Fibroblast of lung (primary cell): ENCODE measurements at places on chromosomes 13 and 19. TPM values are rescaled to one million over a fixed set of nuclear protein-coding genes. Genes with fewer than 3 reads are reported as not detected.

The MAP3K10 gene
- total RNA-seq: 7.2 and 7.4 TPM in 2 replicates

DNA sequence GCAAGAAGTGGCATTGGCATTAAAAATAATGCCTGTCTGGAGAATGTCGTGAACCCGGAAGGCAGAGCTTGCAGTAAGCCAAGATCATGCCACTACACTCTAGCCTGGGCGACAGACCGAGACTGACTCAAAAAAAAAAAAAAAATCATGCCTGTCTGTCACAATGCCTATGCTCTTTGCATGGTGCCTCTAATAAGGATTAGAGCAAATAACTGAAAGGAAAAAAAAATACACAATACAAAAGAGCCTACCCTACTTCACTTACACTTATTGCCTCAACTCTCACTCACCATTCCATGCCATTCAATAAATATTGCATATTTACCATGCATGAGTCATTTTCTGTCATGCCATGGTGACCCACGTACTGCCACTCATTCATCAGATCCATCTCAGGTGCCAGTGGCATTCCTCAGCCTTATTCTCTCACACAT is 49.1 kb downstream of the TBC1D4 start:
- DNase-seq: no peak

- DNase-seq: peak; percentile 90
Observed at GRCh38 chr13:98972627-98973026, 5.2 kb downstream of the DOCK9 start.

DNA sequence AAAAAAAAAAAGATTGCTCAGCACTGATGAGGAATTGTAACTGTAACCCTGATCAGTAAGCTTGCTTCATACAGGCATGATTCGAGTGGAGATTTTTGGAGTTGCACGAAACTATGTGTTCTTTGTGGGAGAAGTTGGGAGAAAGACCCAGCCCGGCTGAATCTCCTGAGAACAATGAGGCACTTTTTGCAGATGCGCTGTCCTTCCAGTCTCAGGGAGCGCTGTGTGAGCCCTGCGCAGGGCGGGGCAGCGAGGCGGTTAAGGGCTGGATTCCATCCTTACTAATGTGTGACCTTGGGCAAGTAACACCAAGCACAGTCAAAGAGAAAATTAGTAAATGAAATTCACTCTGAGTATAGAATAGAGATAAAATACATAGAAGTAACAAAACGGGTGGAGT is 76.9 kb downstream of the SIPA1L3 start:
- DNase-seq: peak; percentile 53

The NBEA gene
- total RNA-seq: 5.6 and 7.8 TPM in 2 replicates

- DNase-seq: peak; percentile 12
Observed at GRCh38 chr19:8004723-8005513, 523 bp downstream of the ELAVL1 start.

The LSR gene
- 0.26 and 0.33 TPM in 2 replicates for total RNA-seq

The SYDE1 gene
- total RNA-seq: 17.5 and 21.0 TPM in 2 replicates

- DNase-seq: no peak
Observed at GRCh38 chr19:17448131-17448967, at the start of gene TMEM221. Gene TMEM221, minus strand, starts transcription at chr19:17448668. Its CDS starts 206 bp downstream, at chr19:17448462.

The FGF22 gene
- total RNA-seq: under 0.01 TPM in 1 of 2 replicates, not detected in the other

DNA sequence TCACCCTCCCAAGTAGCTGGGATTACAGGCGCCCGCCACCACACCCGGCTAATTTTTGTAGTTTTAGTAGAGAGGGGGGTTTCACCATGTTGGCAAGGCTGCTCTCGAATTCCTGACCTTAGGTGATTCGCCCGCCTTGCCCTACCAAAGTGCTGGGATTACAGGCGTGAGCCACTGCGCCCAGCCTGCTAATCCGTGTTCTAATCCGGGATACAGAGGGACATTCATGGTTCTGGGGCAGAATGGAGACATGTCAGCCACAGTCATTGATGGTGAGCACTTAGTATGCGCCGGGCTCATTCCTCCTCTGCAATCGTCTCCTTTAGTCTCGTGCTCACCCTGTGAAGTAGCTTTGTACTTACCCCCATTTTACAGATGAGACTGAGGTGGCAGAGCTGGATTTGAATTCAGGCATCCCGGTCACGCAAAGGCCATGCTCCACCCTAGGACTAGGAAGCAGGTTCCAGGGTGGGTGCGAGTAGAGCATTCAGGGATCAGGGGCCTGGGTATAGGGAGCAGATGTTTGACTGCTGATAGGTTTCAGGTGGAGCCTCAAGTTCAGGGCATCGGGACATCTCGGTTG is 8.2 kb downstream of the RRAS start:
- no peak for DNase-seq

GRCh38 chr19:43639519-43640423 is at the start of gene CADM4:
Gene CADM4, minus strand, starts transcription at chr19:43639850. Its CDS starts 60 bp downstream, at chr19:43639790.
- DNase-seq: no peak

DNA sequence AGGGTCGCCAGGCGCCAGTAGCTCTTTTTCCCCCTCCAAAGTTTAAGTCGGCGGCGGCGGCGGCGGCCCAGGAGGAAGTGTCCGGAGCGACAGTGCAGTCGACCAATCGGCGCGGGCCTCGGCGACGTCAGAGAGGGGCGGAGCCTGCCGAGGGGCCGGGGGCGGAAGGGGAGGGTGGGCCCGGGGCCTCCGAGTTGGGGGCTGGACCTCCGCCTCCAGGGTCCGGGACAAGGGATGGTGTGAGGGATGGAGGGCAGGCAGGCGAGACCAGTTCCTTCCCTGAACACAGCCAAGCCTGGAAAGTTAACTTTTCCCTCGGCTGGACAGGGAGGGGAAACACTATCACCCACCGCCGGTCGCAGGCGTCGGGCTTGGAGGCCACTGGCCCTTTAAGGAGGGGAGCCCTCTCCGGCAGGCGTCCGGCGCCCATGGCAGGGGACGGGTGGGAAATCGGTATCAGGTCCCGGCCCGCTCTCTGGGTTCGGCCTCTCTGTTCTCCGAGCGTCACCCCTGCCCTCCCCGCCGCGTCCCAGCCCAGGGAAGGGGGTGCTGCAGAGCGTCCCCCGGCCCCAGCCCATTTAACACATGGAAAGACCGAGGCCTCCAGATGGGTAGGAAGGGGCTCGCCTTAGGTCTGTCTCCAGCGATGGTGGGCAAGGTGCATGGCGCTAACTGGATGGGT is at the start of gene PRKD2:
Gene PRKD2 (minus strand): TSS at position 81 of the 682 bp plus-strand sequence. CDS start 744 bp downstream, outside the sequence.
- DNase-seq: peak; percentile 79

DNA sequence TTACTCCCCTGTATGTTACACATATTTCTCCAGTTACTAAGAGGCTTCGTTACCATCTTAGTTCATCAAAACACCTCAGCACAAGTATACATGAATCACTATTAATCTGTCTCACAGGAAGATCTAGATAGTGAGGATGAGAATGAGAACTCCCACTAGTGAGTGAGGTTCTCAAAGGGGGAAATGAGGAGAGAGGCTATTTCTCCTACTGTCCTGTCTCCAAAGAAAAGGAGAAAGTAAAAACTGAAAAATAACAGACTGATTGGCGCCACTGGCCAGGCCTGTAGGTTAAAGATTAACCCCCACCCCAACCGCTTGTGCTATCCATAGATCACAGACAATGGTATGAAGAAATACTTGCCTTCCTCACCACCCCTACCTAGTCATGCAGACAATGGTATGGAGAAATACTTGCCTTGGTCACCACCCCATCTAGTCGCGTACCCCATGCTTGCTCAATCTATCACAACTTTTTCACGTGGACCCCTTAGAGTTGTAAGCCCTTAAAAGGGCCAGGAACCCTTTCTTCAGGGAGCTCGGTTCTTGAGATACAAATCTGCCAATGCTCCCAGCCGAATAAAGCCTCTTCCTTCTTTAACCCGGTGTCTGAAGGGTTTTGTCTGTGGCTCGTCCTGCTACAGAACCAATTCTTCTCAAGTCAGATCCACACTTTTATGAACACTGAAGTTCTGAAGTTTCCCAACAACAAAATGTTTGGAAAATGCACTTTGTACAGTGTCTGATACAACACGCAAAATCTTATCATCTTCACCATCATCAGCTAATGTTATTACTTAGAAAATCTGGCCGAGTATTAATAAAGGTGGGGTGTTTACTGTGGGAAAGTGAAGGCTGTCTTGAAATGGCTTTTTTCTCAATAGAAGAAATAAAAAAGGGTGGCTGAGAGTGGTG is 598.1 kb downstream of the UQCRFS1 start:
- no peak for DNase-seq

GRCh38 chr19:10858204-10858828 is 10.1 kb downstream of the C19orf38 start:
- DNase-seq: no peak

DNA sequence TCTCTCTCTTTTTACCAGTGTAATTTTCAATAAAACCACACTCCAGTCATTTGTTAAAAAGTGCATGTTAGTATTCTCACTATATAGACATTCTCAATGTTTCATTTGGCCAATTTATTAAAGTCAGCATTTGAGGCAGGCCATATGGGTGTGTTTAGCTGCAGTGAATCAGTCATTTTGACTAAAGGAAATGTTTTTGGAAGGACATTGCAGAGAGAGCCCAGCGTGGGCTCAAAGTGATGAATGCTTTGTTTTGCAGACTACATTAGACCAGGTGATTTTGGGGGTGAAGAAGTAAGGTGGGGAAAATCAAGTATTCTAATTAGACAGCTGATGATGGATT is 116.7 kb downstream of the POSTN start:
- DNase-seq: no peak

DNA sequence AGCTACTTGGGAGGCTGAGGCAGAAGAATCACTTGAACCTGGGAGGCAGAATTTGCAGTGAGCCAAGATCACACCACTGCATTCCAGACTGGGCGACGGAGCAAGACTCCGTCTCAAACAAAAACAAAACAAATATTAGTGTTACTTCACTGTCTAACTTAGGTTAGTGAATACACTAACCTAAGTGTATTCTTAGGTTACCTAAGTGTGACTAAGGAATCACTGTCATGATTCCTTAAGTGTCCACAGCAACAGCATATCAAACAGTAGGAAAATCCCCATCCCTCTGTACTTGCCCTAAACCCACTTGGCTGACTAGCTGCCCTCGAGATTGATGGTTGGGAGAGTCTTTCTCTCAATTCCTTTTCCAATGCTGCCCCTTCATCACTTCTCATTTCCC is 11.8 kb upstream of the LRCH1 start:
- no peak for DNase-seq

The ADPRHL1 gene
- total RNA-seq: 1.5 TPM in 2 replicates

DNA sequence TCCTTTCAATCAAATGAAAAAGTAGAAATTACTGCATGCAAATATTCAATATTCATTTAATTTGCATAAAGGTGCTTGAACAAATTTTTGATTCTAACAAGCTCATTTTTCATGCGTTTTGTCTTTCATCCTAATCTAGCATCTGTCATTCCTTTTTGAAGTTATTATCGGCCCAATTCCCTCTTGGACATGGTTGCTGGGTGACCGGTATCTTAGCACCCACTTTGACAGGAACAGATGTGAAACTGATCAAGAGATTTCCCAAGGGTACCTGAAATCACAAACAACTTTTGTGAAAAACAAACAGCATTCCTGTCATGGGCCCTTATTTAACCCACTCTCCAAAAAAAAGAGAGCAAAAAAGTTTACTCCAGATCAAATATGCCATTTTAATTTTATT is 13.3 kb downstream of the DACH1 start:
- DNase-seq: no peak
